ENCODE measurements at places on chromosomes 5 and 9.

DNA sequence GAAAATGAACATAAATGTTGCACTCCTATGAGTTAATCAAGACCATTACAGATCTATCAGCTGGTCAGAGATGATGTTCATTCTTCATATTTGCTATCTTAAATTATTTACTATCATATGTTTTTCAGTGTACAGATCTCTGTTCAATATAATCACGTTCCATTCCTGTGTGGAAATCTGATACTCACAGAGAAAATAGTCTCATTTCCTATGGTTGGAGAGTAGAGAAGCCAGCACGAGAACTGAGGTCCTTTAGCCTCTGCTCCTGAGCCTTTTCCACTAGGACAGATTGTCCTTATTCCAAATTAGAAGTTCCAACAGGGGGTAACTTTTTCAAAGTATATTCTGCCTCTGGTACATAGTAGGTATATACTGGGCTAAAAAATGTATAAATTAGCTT lies 29.2 kb downstream of the UGCG start:
- no peak for DNase-seq

DNA sequence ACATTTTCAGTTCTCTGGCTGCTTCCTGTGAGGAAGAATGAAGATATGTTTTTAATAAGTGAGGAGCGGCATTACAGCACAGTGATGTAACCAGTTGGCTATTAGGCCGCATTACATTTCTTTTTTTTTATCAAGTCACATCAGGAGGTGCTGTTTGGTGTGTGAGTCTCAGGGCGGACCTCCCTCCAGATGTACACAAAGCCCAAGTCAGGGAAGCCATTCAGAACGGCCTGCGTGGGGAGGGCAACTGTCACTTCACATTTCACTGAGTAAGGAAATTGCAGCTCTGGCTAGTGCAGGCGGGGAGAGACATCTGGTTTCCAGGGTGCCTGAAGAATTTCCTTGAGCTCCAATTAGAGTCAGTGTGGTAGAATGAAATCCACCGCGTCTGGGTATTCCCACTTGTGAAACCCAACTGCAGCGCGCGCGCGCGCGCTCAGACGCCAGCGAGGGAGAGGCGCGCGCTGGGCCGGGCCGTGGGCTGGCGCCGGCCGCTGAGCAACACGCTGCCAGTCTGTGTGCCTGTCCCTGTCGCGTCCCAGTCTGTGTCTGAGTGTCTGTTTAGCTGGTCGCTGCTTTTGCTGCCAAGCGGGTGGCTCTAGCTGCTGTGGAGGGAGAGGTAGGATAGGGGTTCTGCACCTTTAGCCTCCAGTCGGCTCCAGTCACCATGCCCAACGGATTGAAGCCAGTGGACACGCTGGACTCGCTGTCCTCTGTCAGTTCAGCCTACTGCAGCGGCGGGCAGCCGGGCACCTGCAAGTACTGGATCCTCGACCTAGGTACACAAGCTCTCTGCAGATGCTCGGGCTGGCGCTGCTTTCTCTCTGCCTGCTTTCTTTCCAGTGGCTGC lies 140.8 kb upstream of the OTULINL start:
- no peak for DNase-seq

DNA sequence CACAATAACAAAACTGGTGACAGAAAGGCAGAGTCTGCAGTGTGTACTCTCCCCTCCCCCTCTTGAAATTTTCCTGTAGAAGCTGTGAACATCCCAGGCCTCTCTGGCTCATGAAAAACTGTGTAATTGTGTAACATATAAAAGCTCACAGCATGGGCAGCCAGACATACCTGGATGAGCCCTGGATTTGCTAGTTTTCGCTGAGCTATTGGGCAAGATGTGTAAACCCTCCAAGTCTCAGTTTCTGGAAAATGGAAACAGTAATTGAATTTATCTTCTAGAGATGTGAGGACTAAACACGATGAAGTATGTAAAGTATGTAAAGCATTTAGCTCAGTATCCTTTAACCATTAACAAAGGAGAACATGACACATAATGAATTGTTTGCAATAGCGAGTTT lies 143.2 kb upstream of the ANKH start:
- no peak for DNase-seq

- DNase-seq = peak; percentile 31
These were observed 16.9 kb downstream of the SEMA6A start for GRCh38 chr5:116557669-116558271.

- DNase-seq = peak; percentile 37
These were observed 21.6 kb downstream of the HMGXB3 start for GRCh38 chr5:150022158-150022531.
